SW 1271 (cell line): ENCODE measurements at places on chromosomes 11 and 22.

- DNase-seq, result no peak
Measured at GRCh38 chr11:2949920-2950319, 20.7 kb upstream of the PHLDA2 start.

GRCh38 chr11:10528121-10528520, 12.9 kb downstream of the RNF141 start:
- DNase-seq, result no peak

DNA sequence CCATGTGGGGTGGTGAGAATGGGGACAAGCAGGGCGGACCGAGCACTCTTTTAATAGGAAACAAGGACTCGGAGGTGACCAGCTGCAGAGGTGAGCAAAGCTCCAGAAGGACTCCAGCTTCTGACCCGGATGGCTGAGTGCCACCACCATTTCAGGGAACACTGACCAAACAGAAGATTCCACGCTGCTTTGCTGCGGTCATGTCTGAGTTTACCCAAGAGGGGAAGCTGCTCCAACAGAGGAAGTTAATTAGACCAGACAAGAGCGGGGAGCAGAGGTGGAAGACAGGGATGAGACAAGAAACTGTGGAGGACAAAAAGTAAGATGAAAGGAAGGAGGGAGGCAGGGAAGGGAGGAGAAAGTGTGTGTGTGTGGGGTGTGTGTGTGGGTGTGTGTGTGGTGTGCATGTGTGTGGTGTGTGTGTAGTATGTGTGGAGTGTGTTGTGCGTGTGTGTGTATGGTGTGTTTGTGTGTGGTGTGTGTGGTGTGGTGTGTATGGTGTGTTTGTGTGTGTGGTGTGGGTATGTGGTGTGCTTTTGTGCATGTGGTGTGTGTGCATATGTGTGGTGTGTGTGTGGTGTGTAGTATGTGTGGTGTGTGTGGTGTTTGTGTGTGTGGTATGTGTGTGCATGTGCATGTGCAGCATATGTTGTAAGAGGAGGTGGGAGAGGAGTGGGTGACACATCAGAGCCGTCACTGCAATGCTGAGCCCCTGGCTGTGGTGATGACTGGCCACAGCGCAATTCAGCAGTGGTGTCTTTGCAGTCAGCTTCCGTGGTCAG, 82.2 kb upstream of the AKIP1 start:
- DNase-seq, result no peak

DNA sequence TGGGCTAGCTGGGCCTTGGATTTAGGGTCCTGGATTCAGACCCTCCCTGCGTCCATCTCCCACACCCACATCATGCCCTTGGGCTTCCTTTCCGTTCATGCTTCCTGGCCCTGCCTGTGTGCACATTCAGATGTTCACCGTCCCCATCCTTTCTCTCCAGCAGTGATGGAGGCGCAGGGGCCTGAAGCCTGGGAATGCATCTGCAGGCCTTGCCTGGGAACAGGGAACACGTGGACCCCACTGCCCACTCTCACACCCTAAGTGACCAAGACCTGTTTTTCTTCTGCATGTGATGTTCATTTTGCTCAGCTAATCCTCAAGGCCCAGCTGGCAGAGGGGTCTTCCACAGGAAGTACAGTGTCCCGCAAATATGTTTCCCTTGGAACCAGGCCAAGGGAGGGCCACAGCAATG, 91.6 kb upstream of the PARVA start:
- DNase-seq, result no peak

GRCh38 chr11:115502636-115503082, 1.6 kb downstream of the CADM1 start:
- no peak for DNase-seq

- no peak for DNase-seq
Measured at GRCh38 chr22:46030231-46030880, 53.4 kb upstream of the WNT7B start.

GRCh38 chr11:117419482-117420142, 92.0 kb downstream of the CEP164 start:
- no peak for DNase-seq

GRCh38 chr22:36332623-36333332, 55.0 kb downstream of the MYH9 start:
- peak; percentile 29 for DNase-seq
